ENCODE measurements at places on chromosomes 1 and 21.

DNA sequence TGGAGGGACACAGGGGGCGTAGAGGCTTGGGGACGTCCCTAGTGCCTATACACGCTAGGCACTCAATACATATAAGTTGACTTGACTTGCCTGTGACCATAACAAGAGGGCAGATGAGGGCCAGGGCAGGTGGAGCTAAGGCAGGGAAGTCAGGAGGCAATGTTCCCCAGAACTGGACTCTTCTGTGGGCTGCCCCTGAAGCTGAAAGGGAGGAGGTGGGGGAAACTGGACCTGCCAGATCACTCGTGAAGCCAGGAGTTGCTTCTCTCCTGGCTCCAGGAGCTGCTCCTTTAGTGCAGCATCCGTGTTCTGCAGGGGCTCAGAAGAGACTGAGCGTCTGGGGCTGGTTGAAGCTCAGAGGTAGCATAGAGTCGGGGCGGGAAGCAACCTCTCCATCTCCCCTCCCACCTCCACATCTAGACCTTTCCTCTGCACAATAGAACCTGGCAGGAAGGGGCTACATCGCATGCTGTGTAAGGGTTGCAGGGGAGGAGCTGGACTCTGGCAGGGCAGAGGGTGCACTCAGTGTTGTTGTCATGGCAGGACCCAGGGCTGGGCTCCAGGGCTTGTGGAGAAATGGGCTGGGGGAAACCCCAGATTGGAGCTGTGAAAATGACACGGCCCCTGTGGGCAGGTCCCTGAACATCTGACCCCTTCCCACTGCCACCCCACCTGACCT lies 2.9 kb upstream of the SEMA4A start:
- DNase-seq = no peak

DNA sequence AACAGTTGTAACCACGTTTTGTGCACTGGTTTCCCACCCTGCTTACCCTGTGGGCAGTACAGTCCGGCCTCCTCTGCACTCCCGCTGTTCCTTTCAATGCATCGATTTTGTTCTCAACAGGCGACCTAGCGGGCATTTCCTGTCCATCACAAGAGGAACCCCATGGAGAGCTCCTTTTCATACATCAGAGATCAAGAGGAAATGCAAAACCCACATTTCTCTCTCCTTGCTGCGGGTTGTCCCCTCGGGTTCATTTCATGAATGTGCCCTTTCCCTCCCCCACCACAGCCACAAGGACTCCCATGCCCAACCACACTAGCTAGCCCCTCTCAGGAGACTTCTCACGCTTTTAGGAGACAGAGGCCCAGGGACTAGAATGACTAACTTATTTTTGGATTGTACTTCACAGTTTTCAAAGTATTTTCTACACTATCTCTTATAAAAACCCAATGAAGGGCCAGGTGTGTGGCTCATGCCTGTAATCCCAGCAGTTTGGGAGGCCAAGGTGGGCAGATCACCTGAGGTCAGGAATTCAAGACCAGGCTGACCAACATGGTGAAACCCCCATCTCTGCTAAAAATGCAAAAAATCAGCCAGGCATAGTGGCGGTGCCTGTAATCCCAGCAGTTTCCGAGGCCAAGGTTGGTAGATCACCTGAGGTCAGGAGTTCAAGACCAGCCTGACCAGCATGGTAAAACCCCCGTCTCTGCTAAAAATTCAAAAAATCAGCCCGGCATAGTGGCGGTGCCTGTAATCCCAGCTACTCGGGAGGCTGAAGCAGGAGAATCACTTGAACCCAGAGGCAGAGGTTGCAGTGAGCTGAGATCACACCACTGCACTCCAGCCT lies 18.4 kb downstream of the ATP1A4 start:
- peak; percentile 31 for DNase-seq

GRCh38 chr1:150807249-150808023 lies 624 bp downstream of the CTSK start:
- DNase-seq = no peak

GRCh38 chr21:17139696-17140095 lies 373.1 kb upstream of the CXADR start:
- no peak for DNase-seq

DNA sequence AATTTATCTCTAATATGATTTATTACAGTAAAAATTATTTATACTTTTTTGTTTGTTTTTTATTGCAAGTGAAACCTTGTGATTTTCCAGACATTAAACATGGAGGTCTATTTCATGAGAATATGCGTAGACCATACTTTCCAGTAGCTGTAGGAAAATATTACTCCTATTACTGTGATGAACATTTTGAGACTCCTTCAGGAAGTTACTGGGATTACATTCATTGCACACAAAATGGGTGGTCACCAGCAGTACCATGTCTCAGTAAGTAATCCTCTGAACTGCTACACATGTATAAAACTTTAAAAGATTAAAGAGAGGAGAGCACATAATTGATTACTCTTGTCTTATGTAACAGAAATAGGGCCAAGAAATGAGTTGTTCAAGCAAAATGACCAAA lies 4.5 kb downstream of the CFHR3 start:
- DNase-seq = no peak

GRCh38 chr1:244012202-244012601 lies 38.9 kb upstream of the ZBTB18 start:
- DNase-seq = no peak

Data from GM19239 (cell line).